ENCODE measurements at places on chromosomes 1 and 21.

DNA sequence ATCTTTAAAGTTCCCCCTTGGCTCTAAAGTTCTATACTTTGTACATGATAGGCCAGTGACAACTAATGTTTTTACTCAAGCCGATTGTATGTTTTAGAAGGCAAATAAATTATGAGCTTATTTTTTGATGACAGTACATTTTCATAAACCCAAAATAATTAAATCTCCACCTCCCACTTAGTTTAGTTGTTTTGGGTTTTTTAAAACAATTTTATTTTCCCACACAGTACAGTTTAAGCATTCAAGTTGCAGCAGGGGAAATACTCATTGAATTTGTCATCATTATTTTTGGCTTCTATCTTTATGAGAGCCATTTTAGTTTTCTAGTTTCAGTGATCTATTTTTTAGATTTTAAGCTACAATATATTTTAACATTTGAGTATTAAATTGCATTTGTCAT lies 93.6 kb downstream of the OLFML2B start:
- no peak for DNase-seq

DNA sequence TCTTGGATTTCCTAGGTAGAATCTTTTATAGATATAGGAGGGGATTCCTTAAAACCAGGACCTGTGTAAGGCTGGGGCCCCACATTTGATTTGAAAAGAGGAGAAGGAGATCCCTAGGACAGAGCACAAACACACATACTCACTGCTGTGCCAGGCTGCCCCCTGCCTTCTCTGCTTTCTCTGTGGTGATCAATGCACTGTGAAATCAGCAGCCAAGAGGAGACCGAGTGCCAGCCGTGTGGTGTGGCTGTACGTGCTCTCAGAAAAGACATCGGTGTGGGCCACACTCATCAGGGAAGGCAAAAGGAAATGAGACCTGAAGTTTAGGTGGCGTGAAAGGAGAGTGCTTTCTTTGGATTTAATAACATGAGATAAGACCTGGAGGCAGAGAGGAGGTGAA lies 194.2 kb downstream of the ZSCAN20 start:
- DNase-seq: no peak

GRCh38 chr1:15540186-15540585 lies 13.5 kb downstream of the DNAJC16 start:
- no peak for DNase-seq

GRCh38 chr1:41880950-41881885 lies 37.5 kb downstream of the HIVEP3 start:
- no peak for DNase-seq

DNA sequence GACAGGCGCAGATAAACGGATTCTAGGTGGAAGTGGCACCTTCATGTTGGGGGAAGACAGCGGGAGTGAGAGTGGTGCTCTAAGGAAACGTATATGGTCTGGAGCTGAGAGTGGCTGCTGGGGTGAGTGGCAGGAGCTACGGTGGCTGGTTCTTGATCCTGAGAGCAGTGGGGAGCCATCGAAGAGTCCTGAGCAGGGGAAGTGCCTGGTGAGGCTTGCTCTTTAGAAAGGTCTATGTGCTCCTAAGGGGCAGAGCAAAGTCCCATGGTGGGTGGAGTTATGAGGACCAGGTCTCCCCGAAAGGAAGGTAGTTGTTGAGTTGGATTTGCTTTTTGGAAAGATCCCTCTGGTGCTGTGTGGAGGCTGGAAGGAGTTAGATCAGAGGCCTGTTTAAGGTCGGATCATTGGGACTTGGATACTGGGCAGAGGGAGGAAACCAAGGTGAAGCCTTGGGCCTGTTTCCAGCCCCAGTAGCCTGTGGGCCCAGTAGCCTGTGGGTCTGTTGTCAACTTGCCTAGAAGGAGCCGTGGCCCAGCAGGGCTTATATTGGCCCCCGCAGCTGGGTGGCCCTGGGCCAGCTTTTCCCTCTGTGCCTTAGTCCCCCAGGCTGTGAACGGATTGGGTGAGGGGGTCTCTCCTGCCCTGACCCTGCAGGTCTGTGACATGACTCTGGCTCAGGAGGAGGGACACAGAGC lies 33.0 kb downstream of the ACOT11 start:
- DNase-seq: no peak

GRCh38 chr21:34262469-34262845 lies 101.3 kb upstream of the KCNE2 start:
- no peak for DNase-seq

DNA sequence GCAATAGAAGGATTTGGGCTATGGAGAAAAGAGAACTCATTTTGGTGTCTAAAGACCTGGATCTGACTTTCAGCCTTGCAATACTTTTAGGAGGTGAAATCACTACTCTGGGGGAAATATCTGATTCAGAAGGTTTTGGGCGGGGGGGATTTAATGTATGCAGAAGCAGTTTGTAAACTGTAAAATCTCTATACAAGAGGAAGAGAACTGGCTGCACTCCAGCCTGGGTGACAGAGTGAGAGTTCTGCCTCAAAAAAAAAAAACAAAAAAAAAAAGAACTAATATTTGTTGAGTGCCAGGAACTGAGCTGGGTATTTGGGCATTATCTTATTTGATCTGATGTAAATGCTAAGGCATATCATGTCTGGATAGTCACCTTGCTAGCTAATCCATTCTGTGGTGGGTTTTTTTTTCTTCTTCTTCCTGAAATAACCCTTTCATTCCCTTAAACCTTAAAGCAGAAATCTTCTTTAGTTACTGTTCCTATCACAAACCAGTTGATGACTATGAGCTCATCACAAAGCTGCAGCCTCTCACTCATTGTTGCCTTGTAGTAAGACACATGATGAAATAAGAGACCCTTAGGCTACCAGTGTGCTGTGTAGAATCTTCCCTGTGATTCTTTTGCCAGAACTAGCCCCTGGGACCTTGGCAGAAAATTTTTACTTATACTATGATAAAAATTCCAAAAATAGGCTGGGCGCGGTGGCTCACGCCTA lies 35.6 kb upstream of the SLC16A1 start:
- DNase-seq: no peak

DNA sequence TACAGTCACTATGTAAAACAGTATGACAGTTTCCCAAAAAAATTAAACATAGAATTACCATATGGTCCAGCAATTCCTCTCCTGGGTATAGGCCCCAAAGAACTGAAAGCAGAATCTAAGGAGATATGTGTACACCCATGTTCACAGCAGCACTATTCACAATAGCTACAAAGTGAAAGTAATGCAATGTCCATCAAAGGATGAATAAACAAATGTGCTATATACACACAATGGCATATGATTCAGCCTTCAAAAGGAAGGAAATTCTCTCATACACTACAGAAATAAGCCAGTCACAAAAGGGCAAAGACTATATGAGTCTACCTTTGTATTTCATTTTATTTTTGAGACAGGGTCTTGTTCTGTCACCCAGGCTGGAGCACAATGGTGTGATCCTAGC lies 120.4 kb downstream of the TOMM20 start:
- DNase-seq: no peak

GRCh38 chr1:18807334-18808063 lies 52.0 kb downstream of the TAS1R2 start:
- no peak for DNase-seq

DNA sequence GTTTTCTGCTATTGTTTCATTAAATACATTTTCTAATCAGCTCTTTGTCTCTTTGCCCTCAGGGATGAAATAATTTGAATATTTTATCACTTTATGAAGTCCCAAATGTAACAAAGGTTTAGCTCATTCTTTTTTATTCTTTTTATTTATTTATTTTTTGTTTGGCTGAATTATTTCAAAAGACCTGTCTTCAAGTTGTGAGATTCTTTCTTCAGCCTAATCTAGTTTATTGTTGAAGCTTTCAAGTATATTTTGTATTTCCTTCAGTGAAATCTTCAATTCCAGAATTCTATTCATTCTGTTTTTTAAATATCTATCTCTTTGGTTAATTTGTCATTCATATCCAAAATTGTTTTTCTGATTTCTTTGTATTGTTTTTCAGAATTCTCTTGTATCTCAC lies 10.8 kb downstream of the LY9 start:
- DNase-seq: no peak

GRCh38 chr21:38236232-38236631 lies 20.6 kb upstream of the KCNJ15 start:
- DNase-seq: no peak

DNA sequence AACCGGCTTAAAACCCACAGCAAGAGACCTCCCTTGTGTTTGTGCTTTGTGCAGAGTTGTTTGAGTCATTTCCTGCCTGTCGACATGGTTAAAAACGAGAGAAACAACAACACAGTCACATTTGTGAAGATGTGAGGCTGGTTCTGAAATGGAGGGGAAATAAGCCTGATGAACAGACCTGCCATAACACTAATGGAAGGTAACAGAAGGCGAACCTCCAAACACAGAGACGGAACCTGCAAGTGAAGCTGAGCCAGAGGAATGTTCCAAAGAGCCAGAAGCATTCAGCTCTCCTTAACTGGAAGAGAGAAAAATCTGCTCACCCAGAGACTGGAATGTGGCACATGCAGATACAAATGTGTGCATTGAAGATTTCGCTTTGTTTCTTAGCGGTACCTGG lies 53.2 kb upstream of the RAVER2 start:
- no peak for DNase-seq
